ENCODE measurements at places on chromosomes 16 and 17.

GRCh38 chr16:4109250-4109736 lies 6.9 kb downstream of the ADCY9 start:
- DNase-seq: no peak

DNA sequence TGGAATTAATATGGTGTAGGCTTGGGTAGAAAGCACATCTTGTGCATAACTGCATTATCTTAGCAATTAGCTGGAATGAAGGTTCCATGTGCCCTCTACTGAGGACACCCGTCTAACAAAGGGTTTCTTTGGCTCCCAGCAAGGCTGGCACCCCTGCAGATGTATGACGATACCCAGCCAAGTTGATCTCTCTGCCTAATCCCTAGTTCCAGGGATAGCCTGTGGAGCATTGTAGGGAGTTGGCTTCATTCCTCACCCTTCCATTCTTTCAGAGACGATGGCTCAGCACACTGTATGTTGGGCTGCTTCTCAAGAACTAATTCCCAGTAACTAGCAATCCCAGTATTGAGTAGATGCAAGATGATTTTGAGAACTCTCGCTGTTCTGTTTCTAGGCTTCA lies 182.5 kb downstream of the SNX29 start:
- no peak for DNase-seq

- no peak for DNase-seq
Measured at GRCh38 chr16:26433807-26434206, 632.9 kb upstream of the C16orf82 start.

GRCh38 chr17:63289931-63290330 lies 156.2 kb downstream of the CYB561 start:
- no peak for DNase-seq

DNA sequence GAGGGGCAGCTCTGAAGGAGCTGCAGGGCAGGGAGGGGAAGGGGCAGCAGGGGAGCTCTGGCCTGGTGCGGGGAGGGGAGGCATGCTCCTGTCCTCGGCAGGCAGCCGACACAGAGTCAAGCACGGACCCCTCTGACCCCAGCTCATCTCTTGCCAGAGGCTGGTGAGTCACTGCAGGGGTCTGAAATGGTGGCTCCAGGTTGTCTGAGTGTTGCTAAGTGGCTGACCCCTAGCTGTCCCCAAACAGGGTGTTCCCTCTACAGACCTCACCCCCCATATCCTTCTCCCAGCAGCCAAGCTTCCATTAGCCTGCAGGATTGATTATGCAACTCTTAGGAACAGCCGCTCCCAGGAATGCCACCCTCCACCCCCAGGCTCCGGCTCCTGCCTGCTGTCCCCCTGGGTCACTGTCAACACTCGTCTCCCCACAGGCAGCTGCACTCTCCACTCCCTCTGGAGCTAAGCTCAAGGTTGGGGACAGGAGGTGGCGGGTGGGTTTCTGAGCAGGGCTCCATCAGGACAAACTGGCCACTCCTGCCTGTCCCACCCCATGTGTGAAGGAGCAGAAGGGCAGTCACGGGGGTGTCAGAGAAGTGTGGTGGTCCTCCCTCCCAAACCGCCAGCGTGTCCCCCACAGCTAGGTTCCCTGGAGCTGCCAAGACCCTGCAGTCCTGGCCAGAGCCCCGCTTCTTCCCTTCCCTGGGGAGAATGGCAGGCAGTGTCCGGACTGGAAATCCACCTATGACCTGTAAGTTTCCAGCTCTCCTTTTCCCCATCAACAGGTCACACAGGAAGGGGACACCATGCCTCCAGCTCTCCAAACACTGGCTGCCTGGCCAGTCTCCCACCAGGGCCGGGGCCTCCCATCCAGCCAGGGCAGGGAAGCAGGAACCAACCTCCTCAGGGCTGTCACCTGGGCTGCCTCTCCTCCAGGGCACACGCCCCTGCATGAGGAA lies 1.0 kb downstream of the MYLK3 start:
- no peak for DNase-seq

- no peak for DNase-seq
Measured at GRCh38 chr17:62110923-62111484, 45.9 kb upstream of the MED13 start.

DNA sequence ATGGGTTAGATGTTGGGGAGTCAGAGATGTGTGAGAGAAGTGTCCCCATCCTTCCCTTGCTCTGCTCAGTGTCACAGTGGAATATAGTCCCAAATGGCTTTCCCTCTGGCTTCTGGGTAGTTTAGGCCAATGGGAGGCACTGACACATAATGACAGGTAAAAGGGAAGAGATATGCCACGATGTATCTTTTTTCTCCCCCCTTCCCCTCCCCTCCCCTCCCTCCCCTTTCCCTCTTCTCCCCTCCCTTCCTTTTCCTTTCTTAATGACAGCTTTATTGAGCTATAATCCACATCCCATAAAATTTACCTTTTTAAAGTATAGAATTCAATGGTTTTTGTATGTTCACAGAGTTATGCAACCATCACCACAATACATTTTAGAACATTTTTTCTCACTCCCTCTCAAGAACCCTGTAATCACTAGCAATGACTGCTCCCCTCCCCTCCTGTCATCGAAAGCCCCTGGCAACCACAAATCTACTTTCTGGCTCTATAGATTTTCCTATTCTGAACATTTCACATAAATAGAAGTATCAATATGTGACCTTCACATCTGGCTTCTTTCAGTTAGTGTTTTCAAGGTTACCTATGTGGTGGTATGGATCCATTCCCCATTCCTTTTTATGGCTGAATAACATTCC lies 617 bp upstream of the CCR7 start:
- no peak for DNase-seq

DNA sequence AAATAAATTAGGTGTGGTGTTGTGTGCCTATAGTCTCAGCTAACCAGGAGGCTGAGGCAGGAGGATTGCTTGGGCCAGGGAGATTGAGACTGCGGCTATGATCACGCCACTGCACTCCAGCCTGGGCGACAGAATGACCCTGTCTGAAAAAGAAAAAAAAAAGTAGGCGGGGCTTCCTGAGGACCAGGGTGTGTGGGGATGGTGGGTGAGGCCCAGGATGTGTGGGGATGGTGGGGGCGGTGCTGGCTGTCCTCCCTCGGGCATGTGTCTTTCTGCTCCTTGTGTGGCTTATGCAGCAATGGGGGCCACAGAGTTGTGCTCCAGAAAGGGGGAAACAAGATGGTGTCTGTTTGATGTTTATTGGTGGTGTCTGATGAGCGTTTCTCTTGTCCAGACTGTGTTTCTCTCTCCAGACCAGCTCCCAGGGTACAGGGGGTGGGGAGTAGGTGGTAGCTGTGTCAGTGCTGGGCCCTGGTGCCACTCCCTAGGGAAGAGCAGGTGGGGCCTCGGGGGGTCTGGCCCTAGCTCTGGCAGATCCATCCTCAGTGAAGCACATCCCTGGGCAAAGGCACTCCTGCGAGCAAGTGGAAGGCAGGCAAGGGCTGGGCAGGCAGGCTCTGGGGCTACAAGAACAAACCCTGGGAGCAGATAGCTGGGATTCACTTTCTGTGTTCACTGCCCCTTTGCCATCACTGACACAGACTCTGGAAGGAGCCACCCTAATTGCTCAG lies 2.3 kb downstream of the LCAT start:
- DNase-seq: no peak

GRCh38 chr17:73393962-73394361 lies 82.2 kb upstream of the CDC42EP4 start:
- no peak for DNase-seq

- DNase-seq: no peak
Measured at GRCh38 chr16:76835339-76835738, 355.7 kb upstream of the MON1B start.

- no peak for DNase-seq
Measured at GRCh38 chr16:49924078-49924477, 68.2 kb upstream of the ZNF423 start.

DNA sequence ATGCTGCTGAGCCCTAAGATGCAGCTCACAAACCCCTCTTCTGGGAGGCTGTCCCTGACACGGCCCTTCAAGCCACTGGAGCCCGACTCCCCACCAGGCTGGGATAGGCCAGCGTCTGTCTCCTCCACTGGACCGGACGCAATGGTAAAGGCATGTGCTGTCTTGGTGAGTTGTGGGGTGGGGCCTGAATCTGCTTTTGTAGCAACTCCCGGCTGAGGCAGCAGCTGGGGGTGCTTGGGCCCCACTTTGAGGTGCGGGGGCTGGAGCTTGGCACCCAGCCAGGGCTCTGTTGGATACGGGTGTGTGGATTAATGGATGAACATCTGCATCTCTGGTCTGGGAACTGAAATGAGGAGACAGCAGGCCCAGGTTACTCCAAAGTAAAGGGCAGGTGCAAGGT lies 3.5 kb upstream of the NLRC3 start:
- DNase-seq: no peak

DNA sequence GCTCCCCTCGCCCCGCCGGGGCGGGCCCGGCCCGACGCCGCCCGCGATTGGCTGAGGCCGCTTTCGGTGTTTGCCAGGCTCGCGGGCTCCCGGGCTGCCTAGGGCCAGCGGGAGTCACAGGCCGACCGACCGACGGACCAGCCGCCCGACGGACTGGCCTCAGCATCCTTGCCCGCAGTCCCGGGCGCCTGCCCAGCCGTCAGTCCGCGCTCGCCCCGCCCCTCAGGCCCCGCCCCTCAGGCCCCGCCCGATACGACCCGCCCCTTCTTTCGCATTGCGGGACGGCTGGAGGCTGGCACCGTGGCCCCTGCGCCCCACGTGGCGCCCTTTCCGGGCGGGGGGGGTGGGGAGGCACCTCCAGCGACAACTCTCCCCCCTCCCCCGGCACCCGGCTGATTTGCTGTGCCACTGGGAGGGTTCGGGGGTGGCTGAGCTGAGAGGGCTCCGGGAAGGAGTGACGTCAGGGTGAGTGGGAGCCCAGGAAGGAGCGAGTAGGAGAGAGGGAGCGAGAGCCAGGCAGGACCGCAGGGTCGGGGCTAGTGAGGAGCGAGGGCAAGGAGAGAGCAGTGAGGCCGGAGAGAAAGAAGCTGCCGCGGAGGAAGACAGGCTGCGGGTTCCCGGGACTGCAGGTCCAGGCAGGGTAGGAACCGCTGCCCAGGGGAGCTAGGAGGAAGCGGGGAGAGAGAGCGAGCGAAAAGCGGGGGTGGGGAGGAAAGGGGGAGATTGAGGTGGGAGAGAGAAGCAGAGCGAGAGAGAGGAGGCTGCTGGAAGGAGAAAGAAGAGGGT lies at the start of gene ASPHD1:
Gene ASPHD1 (plus strand): TSS at position 387 of the 786 bp plus-strand sequence. CDS start 484 bp downstream, outside the sequence.
- peak; percentile 56 for DNase-seq

DNA sequence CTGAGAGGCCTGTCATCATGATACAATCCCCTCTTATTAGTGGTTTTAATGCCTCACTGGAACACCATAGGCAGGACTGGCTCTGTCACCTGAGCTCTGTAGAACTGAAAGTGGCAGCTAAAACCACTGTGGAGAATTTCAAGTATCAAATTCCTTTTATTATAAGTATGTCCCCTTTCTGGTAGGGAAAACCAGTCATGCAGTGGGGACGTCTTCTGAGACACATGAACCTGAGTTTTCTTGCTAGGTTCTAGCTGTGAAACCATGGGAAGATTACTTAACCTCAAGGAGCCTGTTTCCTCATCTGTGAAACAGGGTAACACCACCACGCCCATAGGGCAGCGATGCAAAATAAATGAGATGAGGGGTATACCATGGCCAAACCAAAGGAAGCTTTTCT lies 4.7 kb downstream of the VAC14 start:
- no peak for DNase-seq

GRCh38 chr16:70778901-70779309 lies 22.1 kb downstream of the VAC14 start:
- no peak for DNase-seq

DNA sequence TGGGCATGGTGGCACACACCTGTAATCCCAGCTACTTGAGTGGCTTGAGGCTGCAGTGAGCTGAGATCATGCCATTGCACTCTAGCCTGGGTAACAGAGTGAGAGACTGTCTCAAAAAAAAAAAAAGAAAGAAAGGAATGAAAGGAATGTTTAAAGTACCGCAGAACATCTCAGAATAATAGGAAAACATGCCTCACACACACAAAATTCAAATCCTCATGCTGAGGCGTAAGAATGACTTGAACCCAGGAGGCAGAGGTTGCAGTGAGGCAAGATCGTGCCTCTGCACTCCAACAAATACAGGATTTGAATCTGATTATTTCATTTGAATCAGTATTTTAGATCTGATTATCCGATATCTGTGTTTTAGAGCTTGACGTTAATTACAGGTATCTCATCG lies 21.3 kb upstream of the GAA start:
- no peak for DNase-seq

DNA sequence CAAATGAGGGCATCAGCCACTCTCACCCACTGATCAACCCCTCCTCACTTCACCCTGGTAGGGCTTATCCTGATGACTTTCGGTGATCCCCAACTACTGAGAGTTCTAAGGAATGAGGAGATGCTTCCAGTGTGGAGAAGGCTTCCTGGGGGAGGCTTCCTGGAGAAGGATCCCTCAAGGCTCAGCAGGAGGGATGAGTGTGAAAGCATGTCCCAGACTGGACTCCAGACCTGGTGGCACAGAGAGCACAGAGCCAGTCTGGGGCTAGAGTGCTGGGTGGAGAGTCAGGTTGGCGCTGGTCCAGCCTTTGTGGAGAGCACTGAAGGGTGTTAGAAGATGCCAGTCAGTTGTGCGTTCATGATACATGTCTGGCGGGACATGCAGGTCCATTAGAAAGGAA lies 53.7 kb downstream of the PLD6 start:
- DNase-seq: no peak

GRCh38 chr17:49976163-49976827 lies 7.3 kb downstream of the DLX4 start:
- DNase-seq: no peak

- DNase-seq: peak; percentile 59
Measured at GRCh38 chr17:32998111-32998886, 6.7 kb downstream of the SPACA3 start.

DNA sequence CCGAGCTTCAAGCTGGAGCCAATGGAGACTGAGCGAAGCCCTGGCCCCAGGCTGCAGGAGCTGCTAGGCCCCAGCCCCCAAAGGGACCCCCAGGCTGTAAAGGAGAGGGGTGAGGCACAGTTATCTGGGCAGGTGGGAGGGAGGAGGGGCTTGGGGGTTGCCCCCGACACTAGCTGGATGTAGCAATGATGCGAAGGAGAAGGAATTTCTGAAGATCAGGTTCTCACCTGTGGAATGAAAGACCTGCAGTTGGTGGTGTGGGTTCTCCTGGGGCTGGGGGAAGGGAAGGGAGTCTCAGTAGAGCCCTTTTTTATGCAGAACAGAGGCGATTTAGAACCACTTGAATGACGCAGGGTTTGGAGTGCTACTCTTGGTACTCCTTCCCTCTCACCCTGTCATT lies 1.8 kb downstream of the ZNF263 start:
- no peak for DNase-seq

GRCh38 chr16:79651363-79651762 lies 50.8 kb upstream of the MAF start:
- no peak for DNase-seq

- DNase-seq: no peak
Measured at GRCh38 chr16:1308036-1308976, 1.1 kb upstream of the UBE2I start.

- no peak for DNase-seq
Measured at GRCh38 chr16:19359556-19359955, 58.1 kb upstream of the TMC5 start.
